Esophagus muscularis mucosa (tissue), 4 donors: ENCODE measurements at places on chromosomes 5 and 9. TPM values are rescaled to one million over a fixed set of nuclear protein-coding genes. Genes with fewer than 3 reads are reported as not detected.

- no peak for DNase-seq
Measured at GRCh38 chr9:92564982-92565381, 29.2 kb upstream of the ECM2 start.

NTRK2 gene
- 6.0 TPM for total RNA-seq

GRCh38 chr5:102886586-102886985, 131.5 kb downstream of the PAM start:
- no peak for DNase-seq

HIGD2A gene
- 120 TPM for total RNA-seq

- DNase-seq = no peak
Measured at GRCh38 chr5:90402521-90403255, 6.9 kb downstream of the CETN3 start.

GRCh38 chr5:138445547-138446271, 6.9 kb downstream of the REEP2 start:
- no peak for DNase-seq

DNA sequence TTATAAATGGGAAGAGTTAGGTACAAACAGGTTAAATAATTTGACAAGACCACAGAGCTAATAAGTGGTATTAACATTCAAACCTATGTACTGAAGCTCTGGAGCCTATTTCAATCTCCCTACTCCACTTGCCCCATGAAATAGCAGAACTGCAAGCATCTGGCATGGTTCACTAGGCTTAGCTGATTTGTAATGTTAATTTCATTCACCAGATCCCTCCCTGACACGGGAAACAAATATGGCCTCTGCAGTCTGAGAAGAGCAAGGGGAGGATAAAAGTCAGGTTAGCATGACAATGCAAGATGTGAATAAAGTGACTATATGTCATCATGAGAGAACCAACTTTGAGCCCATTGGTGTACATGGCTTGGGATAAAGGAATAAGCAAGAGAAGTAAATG, 428.8 kb downstream of the BRINP1 start:
- no peak for DNase-seq

DNA sequence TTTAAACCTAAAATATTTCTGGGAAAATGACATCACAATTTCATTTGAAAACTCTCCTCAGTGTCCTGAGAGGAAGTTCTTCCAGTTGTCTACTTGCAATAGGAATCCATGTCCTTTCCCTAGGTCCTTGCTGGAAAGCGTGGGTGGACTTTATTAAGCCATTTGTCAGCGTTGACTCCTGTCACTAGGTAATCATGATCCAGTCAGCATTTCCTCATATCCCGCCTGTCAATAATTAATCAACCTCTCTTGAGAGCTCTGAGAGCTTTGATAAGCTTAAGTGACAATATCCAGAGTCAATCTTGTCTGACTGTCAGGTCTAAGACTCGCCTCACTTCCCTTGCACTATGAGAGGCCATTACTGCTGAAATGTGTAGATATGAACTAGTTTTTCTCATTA, 107.2 kb upstream of the SLIT3 start:
- DNase-seq = no peak

GRCh38 chr9:121650217-121651007, 1.0 kb upstream of the DAB2IP start:
- no peak for DNase-seq

GRCh38 chr5:82334856-82335255, 56.7 kb upstream of the RPS23 start:
- no peak for DNase-seq

DNA sequence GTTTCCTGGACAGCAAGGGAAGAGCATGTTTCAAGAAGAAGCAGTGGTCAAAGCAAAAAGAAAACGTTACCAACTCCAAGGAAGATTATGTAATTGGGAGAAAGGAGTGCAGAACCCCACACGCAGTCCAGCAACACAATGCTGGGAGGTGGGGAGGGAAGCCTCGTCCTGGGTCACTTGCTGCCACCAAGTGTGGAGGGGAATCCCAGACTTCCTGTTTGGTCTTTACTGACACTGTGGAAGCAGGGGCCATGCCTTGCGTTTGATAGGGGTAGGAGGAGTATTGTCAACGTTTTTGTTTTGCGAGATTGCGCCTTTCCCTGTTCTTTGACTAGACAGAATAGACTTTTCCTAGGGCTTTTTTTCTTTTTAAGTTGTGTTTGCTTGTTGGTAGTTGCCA, 421.0 kb downstream of the KDM4C start:
- no peak for DNase-seq

GRCh38 chr9:36721846-36722588, 149.3 kb downstream of the MELK start:
- no peak for DNase-seq

DNA sequence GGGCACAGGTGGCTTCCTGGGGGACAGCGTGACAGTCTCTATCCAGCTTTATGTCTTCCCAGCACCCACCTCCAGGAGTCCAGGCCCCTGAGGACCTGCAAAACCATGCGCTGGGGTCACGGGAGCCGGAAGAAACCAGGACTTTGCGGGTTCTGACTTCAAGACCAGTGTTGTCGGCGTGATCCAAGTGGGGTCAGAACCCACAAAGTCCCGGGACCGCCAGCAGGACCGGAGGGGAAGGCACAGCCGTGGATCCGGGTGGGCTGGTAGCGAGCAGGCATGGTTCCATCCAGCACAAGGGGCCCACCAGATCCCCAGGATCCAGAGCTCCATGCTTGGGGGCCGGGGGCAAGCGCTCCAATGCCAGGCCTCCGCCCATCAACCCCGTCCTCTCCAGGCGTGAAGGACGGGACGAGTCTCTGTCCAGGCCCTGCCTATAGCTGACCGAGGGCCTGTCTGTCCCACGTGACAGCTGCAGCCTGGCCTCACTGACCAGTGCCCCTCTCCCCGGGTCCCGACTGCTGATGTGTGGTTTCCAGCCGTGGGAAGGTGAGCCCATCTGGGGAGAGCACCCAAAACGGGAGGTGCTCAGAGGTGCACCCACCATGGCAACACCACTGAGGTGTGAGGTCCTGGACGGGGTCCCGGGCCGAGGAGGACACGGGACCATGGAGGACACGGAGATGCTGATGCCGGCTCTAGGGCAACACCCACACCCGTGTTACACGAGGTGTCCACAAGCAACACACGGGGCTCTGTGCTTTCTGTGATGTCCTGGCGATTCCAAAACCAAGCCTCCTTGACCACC, 48.9 kb downstream of the SLC12A7 start:
- DNase-seq = no peak

TMC1 gene
- not detected for total RNA-seq

MARCOL gene
- not detected for total RNA-seq

DNA sequence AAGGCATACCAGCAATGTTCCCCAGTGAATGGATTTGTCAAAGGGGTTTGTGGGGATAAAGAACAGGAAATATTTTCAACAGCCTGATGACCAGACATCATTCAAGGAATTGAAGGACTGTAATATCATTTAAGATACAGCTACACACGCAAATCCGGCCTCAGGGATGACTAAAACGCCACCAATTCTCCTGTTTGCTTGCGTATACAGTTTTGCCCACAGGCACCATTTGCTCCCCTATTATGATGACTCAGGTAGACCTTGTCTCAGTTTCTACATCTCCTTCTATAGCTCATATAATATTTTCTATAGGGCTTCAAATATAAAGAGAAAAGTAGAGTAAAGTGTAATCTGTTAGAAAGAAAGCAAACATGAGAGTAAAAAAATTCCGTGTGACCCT, 29.7 kb upstream of the ITGA1 start:
- no peak for DNase-seq

DNA sequence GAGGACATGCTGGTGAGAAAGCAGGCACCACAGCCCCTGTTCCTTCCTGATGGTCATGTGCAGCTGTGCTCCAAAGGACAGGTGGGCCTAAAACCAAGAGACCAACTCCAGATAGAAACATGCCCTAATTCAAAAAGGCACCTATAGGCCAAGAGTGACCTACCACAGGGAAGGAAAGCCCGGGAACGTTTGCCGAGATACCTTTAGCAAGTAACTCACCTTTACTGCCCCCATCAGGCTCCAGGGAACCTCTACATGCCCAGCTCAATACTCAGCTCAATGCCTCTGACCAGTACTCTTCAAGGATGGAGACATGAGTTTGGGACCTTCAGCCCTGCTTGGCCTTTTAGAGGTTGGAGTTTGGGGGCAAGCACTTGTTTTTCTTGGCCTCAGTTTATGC, 172.8 kb upstream of the FSTL4 start:
- DNase-seq = no peak

- DNase-seq = no peak
Measured at GRCh38 chr9:5569409-5569808, 59.1 kb downstream of the PDCD1LG2 start.
